ENCODE measurements at places on chromosomes 11 and 22. TPM values are rescaled to one million over a fixed set of nuclear protein-coding genes. Genes with fewer than 3 reads are reported as not detected.

DNA sequence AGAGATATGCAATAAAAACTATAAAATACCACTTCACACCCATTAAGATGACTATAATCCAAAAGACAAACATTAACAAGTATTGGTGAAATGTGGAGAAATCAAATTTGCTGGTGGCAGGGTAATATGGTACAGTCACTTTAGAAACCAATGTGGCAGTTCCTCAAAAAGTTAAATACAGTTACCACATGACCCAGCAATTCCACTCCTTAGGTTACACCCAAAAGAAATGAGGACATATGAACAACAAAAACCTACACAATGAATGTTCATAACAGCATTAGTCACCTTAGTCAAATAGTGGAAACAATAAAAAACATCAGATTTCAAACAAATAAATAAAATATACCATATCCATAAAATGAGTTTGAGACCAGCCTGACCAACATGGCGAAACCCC lies 52.6 kb downstream of the RDX start:
- DNase-seq: no peak

GRCh38 chr11:116033931-116034553 lies 529.8 kb upstream of the CADM1 start:
- DNase-seq: no peak

GRCh38 chr11:78313898-78314297 lies 103.7 kb downstream of the GAB2 start:
- peak; percentile 9 for DNase-seq

- DNase-seq: no peak
These were observed 2.6 kb downstream of the HDAC10 start for GRCh38 chr22:50248196-50249081.

GRCh38 chr22:48099251-48099650 lies 1336.8 kb downstream of the TBC1D22A start:
- no peak for DNase-seq

Gene MYOD1
- total RNA-seq: not detected

Gene FOXRED2
- 5.8 TPM for total RNA-seq

DNA sequence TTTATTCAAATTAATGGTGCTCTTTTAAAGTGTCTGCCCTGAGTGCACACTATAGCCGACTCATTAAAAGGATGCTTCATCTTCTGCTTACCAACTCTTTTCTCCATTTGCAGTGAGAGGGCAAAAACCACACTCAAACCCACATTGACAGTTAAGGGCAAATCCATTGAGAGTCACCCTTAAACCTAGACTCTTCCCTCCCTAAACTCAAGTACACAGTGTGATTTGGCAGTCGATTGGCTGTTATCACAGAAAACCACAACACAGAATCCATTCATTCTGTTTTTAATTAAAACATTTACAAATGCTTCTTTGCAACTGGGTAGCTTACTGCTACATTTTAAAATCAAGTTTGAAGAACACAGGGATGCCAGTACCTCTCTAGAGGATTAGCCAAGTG lies 120.0 kb downstream of the CADM1 start:
- no peak for DNase-seq

DNA sequence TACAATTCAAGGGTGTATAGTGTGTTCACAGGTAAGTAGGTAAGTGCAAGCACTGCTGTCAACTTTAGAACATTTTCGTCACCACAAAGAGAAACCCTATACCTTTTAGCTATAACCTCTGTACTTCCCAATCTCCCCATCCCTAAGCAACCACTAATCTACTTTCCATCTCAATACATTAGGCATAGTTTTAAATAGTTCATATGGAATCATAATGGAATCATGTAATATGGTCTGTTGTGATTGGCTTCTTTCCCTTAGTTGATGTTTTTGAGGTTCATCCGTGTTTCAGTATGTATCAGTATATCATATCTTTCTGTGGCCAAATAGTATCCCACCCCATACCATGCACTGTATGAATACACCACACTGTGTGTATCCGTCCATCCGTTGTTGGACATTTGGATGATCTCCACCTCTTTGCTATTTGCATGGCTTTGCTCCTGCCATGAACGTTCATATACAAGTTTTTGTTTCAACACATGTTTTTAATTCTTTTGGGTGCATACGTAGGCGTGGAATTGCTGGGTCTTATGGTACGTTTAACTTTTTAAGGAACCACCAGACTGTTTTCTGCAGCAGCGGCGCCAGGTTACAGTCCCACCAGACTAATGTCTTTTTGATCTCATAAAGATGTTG lies 27.7 kb upstream of the OPCML start:
- DNase-seq: no peak

Gene SAA4
- not detected for total RNA-seq

DNA sequence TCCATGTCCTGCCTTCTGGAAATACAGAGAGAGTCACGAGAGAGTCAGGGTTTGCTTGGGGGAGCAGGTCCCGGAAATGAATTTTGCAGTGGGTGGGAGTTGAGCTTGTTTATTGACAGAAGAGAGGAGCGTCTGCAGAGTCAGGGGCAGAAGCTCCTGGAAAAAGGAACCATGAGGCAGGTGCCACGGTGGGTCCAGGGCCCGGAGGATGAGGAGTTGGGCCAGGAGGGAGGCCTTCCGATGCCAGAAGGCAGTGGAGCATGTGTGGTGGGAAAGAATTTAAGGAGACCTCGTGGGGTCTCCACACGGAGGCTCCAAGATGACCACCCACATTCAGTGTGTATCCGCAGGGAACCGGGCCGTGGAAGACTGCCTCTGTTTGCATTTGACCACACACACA lies 461.2 kb downstream of the BRD1 start:
- DNase-seq: no peak

DNA sequence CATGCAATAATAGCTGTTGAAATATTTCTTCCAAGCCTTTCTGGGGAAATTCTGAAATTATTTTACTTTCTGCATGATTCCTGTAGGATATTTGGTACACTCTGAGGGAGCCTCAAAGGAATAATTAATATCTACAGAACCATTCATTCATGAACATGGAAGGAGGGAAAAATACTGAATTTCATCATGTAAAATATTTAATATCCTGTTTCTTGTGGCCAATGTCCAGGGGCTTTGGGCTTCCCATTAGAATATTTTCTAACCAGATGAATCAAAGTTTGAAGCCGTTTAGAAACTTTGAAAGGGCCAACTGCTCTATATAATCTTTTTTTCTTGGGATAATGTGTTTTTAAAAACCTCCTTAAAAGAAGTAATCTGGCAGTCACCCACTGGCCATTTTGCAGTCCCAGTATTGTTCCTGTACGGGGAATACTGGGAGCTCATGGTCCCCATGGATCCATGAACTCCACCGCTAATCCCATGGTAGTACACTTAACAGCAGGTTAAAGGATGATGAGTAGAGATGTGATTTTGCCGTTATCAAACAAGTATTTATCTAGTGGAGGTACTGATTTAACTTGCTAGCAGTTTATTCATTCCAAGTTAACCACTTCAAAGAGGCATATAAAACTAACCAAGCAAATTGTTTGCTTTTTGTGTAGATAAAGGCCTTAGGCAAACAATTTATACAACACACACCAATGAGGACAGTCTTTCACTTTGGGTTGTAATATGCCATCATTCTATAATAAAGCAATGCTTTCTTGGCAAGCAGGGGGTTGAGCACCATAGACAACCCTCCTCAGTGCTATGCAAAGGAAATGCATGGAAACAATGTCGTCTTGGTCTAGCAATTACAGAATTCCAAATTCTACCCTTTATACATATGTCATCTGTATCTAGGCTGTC lies 34.5 kb upstream of the BLID start:
- DNase-seq: no peak

GRCh38 chr11:78070621-78071020 lies 7.0 kb downstream of the THRSP start:
- no peak for DNase-seq

Gene LMO1
- 0.17 TPM for total RNA-seq

GRCh38 chr11:8735094-8735493 lies 52.5 kb downstream of the RPL27A start:
- no peak for DNase-seq

Gene TSPAN18
- total RNA-seq: not detected
